ENCODE measurements at places on chromosomes 6 and 20.

GRCh38 chr6:134550604-134551003 lies 232.7 kb upstream of the SGK1 start:
- no peak for DNase-seq

DNA sequence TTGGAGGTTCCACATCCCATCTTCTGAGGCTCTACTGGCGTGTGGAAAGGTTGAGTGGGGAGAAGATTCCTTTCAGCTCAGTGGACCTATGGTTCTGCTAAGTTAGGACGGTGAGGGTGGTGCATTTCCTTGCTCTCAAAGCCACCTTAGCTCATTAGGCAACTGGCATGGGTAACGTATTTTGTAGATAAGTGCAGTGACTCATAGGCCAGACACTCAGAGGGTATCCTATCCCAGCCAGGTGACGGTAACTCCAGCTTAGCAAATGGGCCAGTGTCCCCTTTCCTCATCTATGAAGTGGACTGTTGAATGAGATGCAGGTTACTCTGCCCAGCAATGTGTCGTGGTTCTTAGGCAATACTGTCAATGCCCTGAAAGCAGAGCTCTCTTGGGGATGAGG lies 3.7 kb downstream of the RPS6KA2 start:
- no peak for DNase-seq

- no peak for DNase-seq
These were observed 128.5 kb downstream of the TPBG start for GRCh38 chr6:82492134-82492533.

DNA sequence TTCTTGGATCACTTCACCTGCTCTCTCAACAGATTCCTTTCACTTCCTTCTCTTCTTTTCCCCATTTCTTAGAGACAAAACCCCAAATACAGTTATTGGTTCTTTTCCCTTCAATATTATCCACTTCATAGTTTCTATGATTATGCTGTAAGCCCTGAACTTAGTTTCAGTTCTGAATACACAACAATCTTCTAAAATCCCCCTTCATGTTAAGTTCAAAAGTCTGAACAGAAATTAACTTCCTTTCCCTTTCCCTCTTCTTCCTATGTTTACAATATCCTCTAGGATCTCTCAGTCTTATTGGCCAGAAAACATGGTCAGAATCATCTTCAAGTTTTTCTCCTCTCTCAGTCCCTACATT lies 57.7 kb downstream of the OGFRL1 start:
- no peak for DNase-seq

- DNase-seq: no peak
These were observed 47.5 kb upstream of the KCNK16 start for GRCh38 chr6:39369987-39370386.

- DNase-seq: no peak
These were observed 213.5 kb downstream of the RFPL4B start for GRCh38 chr6:112560651-112561050.

DNA sequence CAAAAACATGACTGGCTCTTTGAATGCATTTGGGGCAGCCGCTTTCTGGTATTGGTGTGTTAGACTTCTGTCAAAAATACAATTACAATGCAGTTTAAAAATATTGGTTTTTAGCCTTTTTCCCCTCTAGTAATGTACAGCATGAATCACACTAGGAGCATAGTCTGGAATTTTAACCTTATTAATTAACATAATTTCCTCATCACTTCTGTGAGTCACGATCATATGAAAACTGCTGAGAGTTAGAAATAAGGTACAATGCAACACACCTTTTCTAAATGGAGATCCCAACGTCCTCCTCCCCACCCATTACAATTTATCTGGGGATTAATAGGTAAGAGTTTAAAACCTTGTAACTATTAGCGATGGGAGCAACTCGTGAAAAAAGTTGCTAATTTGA lies 297.1 kb upstream of the RIMS1 start:
- DNase-seq: no peak

GRCh38 chr6:14100138-14100537 lies 17.4 kb upstream of the CD83 start:
- DNase-seq: peak; percentile 67

DNA sequence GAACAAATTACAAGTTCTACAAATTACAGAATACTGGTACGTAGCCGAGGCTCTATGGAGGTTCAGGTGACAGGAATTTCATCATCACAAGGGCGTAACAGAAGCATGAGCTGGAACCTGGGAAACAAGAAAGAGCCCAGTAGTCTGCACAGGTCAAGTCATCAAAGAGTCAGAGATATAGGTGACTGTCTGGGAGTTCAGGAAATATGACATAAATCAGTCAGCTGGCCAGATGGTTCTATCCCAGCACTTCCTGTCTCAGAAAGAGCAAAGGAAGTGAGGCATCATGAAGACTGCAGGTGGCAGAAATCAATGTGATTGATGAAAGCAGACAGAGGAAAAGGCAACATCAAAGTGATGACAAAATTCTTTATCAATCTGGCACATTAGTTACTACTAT lies 23.3 kb downstream of the MYCT1 start:
- no peak for DNase-seq

- no peak for DNase-seq
These were observed 219.4 kb downstream of the SOD2 start for GRCh38 chr6:159473475-159474263.

DNA sequence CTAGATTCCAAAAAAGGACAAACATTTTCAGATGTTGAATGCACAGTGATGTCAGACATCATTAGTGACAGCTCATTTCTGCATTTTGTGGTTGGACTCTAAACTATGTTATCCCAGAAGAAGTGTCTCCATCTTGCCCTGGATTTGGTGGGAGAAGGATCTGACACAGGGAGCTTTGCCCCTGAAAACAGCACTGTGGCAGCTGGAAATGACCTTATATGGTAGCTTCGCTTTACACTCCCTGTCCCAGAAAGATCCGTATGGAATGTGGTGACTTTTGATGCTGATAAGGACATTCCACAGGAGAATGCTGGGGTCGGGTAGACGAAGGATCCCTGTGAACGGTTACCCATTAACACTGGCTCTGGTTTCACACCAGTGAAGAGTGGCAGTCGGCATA lies 87.2 kb upstream of the EDN1 start:
- DNase-seq: no peak

DNA sequence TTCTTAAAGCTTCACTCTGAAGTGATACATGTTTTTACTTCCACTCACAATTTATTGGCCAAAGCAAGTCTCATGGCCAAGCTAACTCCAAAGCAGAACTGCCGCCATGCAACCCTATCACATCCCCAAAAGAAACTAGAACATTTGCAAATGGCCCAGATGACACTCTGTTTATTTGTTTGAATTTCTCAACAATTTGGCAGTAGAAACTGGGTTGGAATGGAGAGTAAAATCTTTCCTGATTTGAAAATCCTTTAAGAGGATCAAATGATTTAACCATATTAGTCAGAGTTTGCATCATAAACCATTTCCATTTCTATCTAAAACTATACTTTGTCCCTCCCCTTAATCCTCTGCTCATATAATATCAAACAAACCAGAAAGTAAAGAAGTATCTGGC lies 39.1 kb upstream of the E2F3 start:
- no peak for DNase-seq

DNA sequence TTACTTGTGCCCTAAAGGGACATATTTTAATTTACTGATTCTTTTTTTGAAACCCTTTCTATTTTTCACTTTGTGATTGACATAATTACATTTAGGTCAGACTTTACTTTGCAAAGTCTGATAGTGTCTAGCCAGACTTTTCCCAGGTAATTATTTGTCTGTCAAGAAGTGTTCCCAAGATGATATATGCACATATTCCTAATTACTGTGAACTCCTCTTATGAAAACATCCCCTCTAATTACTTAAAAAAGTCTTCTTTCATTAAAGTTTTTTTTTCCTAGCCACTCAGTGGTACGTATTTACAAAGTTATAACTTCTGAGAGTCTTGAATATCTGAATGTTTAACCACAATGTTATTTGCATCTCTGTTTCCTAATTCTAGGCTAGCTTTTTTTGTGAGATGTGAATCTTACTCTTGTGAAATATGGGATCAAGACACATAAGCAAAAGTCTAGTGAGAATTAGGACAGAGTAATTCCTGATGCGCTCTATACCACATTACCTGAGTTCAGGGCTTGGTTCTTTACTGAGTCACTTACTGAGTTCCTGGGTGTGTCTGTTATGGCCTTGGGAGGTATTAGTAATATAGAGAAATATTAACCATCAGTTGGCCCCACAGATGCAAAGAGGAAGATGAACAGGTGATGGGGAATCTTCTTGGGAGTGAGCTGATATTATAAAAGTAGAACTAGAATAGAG lies 27.9 kb downstream of the FAM83B start:
- DNase-seq: no peak

- no peak for DNase-seq
These were observed 29.3 kb upstream of the HFE start for GRCh38 chr6:26057899-26058298.

DNA sequence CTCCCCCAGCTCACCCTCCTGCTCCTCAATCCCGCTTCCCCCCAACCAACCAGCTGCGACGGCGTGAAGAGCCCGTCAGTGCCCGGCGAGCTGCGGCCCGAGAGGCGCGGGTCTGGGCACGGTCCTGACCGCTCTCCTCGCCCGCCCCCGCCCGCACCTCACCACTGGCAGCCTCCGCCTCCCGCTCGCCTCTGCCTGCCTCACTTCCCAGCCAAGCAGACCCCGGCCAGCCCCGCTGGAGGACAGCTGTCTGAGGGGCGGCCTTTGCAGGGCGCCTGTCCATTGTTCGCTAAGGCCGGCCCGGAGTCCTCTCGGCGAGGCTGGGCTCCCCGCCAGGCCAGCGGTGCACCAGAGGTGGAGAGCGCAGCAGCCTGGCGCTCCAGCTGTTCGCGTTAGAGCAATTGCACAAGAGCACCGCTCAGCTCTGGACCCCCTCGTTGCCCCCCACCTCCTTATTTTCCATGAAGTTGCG lies 1.3 kb downstream of the SOBP start:
- no peak for DNase-seq

- DNase-seq: no peak
These were observed 100.1 kb downstream of the ARID1B start for GRCh38 chr6:156877126-156877863.

GRCh38 chr6:85111481-85112011 lies 338.3 kb upstream of the NT5E start:
- no peak for DNase-seq

GRCh38 chr6:15999201-15999600 lies 129.7 kb upstream of the MYLIP start:
- DNase-seq: no peak

DNA sequence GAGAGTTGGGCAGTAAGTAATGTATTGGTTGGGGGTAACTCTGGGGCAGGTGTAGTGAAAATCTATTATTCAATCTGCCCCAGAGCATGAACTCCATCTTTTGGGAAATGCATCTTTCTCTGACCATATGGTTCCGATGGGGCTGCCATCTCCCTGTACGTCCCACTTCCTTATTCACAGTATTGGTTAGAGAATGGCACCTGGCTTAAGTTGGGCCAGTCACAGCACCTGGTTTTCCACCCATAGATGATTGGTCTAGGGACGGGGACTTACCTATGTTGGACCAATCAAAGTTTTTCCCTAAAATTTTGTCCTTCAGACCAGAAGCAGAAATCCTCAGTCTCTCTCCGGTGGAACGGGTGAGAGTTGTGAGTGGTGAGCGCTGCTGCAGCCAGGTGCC lies 2.2 kb upstream of the RALY start:
- DNase-seq: no peak

DNA sequence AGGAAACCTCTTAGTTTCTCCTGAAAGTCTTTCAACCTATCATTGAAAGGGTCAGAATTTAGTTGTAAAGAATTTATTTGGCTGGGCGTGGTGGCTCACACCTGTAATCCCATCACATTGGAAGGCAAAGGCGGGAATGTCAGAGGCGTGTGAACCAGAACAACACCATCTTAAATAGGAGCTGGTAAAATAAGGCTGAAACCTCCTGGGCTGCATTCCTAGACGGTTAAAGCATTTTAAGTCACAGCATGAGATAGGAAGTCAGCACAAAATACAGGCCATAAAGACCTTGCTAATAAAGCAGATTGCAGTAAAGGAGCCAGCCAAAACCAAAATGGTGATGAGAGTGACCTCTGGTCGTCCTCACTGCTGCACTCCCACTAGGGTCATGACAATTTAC lies 29.6 kb downstream of the OR2B2 start:
- no peak for DNase-seq

DNA sequence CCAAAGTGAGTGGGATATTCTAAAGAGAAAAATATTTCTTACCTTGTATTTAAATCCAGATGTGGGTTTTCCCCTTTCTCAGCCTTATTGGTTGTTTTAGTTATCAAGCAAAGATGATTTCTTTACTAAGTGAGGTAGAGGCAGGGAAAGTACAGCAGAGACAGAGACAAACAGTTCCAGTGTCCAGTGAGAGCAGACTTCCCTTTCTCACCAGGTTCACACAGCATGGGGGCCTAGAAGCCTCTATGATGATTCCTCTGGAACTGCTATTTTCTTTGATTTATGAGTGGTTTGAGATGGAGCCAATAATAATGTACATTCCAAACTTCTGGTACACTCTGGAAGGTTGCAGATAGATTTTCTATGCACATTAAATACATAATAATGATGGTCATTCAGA lies 234.0 kb upstream of the MARCKS start:
- no peak for DNase-seq

GRCh38 chr20:50341880-50342637 lies 151.4 kb downstream of the CEBPB start:
- no peak for DNase-seq

DNA sequence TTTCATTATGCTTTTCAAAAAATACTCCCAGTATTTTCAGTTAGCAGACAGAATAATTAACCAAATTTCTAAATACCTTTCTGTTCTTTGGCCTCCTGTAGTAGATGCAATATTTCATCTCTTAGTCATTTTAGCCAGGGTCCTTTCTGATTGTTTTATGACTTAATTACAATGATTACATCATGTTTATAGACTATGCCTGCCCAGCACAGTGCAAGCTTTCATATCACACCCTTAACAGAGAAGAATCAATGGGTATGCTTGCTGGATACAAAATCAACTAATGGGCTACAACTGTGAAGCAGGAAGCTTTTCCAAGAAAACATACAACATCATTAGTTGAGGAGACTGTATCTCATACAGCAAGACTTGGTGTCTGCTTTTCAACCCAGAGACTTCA lies 119.8 kb upstream of the NRSN1 start:
- no peak for DNase-seq

GRCh38 chr20:57680131-57680716 lies 29.6 kb downstream of the PMEPA1 start:
- DNase-seq: peak; percentile 84

DNA sequence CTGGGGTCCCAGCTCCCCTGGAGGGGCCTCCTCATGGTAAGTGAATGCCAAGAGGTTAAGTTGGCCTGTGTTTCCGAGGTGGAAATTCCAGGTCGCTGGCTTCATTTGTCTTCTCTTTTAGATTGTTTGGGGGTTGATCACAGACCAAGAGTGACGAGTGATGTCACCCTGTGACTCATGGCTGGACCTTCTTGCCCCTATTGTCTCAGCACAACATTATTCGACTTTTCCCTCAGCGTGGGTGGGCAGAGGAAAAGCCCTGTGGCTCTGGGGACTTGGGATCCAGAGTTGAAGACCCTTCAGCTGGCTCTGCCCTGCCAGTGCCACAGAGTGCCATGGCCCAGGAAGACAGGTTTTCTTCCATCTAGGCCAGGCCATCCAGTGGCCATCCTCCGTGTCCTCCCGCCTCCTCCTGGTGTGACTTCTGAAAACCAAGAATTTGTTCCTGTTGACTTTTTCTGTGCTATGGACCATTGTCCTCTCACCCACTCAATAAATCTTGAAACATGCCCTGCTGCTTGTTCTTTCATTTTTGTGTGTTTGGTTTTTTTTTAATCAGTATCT lies 15.4 kb upstream of the SNHG17 start:
- DNase-seq: no peak

GRCh38 chr6:29011276-29011734 lies 6.2 kb upstream of the ZNF311 start:
- peak; percentile 42 for DNase-seq

- no peak for DNase-seq
These were observed 286.3 kb downstream of the CDH4 start for GRCh38 chr20:61538183-61538942.

Measured in inflammatory macrophage treated with lipopolysaccharide for 1 hour (primary cell).